ENCODE measurements at places on chromosomes 11 and 22. TPM values are rescaled to one million over a fixed set of nuclear protein-coding genes. Genes with fewer than 3 reads are reported as not detected.

SCGB1A1 gene
- not detected for total RNA-seq

CDC42EP2 gene
- total RNA-seq: 3.4 TPM

TMPRSS6 gene
- total RNA-seq: 9.2 TPM

C11orf97 gene
- not detected for total RNA-seq

OR8D1 gene
- not detected for total RNA-seq

APOBEC3G gene
- 61.4 TPM for total RNA-seq

SLC35E4 gene
- 8.3 TPM for total RNA-seq

POTEH gene
- total RNA-seq: not detected

DNA sequence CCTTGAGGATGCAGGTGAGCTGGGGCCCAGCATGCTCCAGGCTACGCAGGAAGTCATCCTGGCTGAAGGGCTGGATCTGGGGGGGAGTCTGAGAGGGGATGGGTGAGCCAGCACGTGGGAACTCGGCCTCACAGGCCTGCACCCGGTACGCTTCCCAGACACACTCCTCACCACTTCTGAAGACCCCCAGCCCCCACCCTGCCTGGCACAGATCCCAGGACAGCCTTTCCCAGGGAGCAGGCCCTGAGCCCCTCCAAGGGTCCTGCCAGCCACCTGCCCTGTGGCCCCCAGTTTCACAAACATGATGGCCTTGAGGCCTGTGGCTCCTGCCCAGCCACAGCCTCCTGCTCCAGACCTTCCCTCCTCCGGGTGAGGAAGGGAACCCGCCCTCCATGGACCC, 5.6 kb upstream of the PLXNB2 start:
- H3K4me1 ChIP-seq: peaks cover 12% of the 10 kb centered on the region

DNA sequence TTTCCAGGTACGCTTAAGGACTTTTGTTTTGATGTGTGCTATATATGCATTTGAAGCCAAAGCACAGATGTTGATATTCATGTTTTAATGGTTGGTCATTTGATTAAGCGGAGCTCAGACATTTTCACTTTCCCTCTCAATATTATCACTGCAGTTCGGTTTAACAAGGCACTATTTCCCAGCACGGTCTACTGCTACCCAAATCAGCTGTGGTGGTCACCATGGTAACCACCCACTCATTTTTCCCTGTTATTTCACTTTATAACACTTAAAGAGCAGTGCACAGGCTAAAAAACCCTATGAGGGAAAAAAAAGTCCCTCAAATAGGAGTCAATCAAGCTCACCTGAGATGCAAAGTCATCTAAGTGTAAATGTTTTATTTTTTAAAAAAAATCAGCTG, 439.6 kb upstream of the CCDC90B start:
- no peak overlapping the region for H3K4me3 ChIP-seq
- no peaks in the 10 kb centered on the region for H3K4me1 ChIP-seq
- no peaks in the 10 kb centered on the region for H3K36me3 ChIP-seq
- DNase-seq: no peak
- peaks cover 15% of the 10 kb centered on the region for H3K27me3 ChIP-seq

DNA sequence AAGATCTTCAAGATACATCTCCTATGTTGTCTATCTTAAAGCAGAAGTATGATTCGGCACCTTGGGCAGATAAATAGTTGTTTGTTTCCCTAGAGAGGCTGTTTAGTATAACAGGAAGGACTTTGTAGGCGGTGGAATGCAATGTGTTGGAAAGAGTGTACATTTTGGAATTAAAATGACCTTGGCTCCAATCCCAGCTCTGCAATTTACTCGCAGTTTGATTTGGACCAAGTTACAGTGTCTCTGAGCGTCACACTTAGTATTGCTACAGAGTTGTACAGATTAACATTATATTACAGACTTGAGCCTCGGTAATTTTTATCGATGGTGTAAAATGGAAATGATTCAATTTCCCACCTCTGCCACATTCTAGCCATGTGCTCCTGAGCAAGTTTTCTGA, 265.3 kb downstream of the OPCML start:
- H3K36me3 ChIP-seq: no peaks in the 10 kb centered on the region
- no peak overlapping the region for H3K27ac ChIP-seq
- H3K4me3 ChIP-seq: no peak overlapping the region
- no peak for DNase-seq

DNA sequence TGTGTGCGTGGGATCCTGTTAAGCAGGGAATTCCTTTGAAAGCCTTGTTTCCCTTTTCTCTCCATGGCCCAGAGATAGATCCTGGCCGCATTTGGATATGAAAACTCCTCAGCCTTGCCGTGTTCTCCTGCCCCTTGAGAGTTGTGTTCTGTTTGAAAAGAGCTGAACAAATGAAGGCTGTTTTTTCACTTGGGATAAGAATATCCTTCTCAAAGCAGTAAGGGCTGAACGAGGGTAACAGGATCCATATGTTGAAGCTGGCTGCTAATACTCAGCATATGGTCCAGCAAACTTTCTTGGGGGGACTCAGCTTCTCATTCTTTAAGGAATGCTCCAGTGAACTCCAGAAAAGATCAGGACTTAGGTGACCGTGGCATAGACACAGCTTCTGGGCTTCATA, 114.5 kb upstream of the TTC12 start:
- no peak for DNase-seq
- H3K36me3 ChIP-seq: no peaks in the 10 kb centered on the region
- no peak overlapping the region for H3K27ac ChIP-seq
- H3K27me3 ChIP-seq: peaks cover 2% of the 10 kb centered on the region
- no peak overlapping the region for H3K4me3 ChIP-seq
- no peaks in the 10 kb centered on the region for H3K4me1 ChIP-seq

GRCh38 chr22:48112687-48113521, 1350.5 kb downstream of the TBC1D22A start:
- H3K4me1 ChIP-seq: peaks cover 7% of the 10 kb centered on the region
- peaks cover 21% of the 10 kb centered on the region for H3K27me3 ChIP-seq
- H3K4me3 ChIP-seq: no peak overlapping the region
- H3K36me3 ChIP-seq: no peaks in the 10 kb centered on the region
- DNase-seq: no peak
- H3K27ac ChIP-seq: no peak overlapping the region

DNA sequence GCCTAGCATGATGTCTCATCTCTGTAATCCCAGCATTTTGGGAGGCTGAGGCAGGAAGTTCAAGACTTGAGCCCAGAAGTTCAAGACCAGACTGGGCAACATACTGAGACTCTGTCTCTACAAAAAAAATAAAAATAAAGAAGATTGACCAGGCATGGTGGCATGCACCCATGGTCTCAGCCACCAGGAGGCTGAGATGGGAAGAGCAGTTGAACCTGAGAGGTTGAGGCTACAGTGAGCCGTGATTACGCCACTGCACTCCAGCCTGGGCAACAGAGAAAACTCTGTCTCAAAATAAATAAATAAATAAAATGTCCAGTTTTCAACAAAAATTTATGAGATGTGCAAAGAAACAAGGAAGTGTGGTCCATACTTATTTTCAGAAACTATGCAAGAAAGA, 28.3 kb downstream of the EFCAB6 start:
- no peaks in the 10 kb centered on the region for H3K4me1 ChIP-seq
- DNase-seq: no peak
- no peak overlapping the region for H3K27ac ChIP-seq
- H3K36me3 ChIP-seq: no peaks in the 10 kb centered on the region
- peaks cover 3% of the 10 kb centered on the region for H3K27me3 ChIP-seq

DNA sequence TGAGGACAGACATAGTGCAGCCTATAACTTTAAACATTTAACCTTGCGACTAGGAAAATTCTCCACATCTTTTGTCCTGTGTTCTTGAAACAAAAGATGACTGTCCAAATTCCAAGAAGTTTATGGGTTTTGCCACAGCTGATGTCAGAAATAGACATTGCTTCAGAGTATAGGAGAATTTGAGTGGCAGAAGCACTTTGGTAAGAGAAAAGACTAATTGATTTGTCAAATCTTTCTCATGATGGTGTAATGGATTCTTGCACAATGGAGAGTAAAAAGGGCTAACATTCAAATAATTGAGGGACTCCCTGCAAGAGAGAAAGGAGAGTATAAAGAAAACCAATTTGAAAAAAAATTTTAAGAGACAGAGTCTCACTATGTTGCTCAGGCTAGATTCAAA, 25.3 kb downstream of the C11orf58 start:
- peaks cover 11% of the 10 kb centered on the region for H3K36me3 ChIP-seq
- H3K27me3 ChIP-seq: peaks cover 6% of the 10 kb centered on the region
- H3K4me1 ChIP-seq: peaks cover 9% of the 10 kb centered on the region
- no peak for DNase-seq

DNA sequence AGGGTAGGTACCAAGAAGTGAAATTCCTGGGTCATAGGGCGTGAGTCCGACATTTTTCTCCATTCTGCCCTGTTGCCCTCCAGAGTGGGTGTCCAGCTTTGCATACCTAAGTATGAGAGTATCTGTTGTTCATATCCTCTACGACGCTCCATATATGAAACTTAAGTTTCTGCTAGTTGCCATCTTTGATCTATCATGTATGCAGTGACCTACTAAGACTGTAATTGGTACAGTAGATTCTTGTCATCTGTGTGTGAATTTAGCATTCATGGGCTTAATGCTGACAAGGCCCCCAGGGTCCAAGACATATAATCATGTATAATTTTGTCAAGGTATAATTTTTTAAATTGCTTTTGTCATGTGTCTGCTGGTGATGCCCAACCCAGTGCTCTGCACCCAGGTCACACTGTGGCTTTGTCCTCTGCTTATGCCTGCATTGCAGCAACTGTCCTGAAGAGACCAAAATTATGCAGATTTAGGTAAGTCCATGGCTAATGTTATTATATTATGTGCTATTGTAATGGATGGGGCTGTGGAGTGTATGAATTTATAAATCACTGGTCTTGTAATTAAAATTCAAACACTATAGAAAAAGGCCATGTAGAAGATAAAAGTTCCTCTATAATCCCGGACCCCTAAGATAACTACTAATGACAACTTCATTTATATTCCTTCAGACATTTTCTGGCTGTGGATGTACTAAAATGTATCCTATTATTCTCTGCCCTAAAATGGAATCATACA, 12.2 kb downstream of the NEAT1 start:
- H3K4me3 ChIP-seq: no peak overlapping the region
- no peaks in the 10 kb centered on the region for H3K27me3 ChIP-seq
- peaks cover 79% of the 10 kb centered on the region for H3K4me1 ChIP-seq
- H3K36me3 ChIP-seq: peaks cover 78% of the 10 kb centered on the region
- H3K27ac ChIP-seq: peak overlapping the region; percentile 52
- no peak for DNase-seq

DNA sequence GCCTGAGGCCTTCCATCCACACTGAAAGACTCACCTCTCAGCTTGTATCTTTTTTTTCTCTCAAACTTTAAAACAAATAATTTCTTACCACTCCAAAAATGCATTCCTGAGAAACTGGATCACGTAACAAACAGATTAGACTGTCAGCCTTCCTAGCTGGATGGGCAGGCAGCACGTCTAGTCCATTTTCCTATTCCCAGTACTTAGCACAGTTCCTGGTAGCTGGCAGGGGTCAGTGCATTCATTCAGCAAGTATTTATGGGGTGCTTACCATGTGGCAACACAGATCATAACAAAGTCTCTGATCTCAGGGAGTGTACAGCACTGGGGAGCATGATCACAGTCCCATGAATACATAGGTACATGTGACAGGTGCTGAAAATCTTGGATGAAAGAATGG, 89.6 kb downstream of the UBASH3B start:
- peaks cover 2% of the 10 kb centered on the region for H3K27me3 ChIP-seq
- H3K4me3 ChIP-seq: no peak overlapping the region
- peaks cover 44% of the 10 kb centered on the region for H3K4me1 ChIP-seq
- no peak for DNase-seq

DNA sequence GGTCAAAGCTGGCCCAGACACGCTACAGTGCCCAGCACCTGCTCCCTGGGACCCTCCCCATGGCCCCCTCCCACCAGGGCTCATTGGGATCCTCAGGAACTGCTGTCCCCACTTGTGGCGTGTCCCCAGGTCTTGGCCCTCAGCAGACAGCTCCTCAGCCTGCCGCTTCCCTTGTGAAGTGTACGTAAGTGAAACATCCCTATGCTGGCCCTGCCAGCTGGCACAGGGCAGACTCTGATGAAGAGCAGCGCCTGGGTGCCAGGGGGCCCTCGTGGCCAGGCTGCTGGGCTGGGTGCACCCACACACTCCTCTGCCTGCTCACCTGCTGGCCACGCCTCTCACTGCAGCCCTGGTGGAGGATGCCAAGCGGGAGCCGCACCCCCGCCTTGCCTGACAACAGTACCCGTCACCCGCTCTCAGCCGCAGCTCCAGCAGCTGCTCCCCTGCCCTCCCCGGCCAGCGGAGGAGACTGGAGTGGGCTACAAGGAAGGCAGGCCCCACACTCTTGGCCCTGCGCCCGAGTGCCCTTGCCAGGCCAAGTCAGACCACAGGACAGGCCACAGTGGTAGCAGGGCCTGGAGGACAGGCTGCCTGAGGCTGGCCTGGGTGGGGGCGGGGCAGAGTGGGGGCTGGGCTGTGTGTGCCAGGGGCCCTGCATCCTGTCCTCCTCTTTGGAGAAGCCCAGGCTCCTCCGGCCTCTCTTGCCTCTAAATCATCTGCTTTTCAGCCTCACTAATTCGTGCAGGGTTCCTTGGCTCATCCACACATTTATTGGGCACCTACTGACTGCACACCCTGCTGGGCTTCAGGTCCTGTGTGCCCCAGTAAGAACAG, 39.5 kb downstream of the IGF2 start:
- no peak overlapping the region for H3K4me3 ChIP-seq
- no peak overlapping the region for H3K27ac ChIP-seq
- DNase-seq: no peak
- no peaks in the 10 kb centered on the region for H3K27me3 ChIP-seq
- no peaks in the 10 kb centered on the region for H3K36me3 ChIP-seq
- H3K4me1 ChIP-seq: no peaks in the 10 kb centered on the region

DNA sequence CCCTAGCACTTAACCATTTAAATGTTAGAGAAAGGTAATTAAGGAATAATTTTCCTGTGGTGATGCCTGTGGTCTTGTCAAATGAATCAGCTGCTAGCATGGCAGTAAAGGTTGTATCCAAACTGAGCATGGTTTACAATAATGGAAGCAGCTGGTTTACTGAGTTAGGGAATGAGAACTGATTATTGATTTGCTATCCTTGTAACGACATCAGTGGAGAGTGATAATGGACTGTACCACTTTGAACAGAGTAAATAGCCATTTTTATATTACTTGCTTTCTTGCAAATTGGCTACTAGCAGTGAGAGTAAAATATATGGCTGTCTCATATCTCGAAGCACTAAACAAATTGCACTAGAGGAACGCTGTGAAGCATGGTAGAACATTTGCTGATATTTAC, 589.0 kb upstream of the ANO5 start:
- no peak overlapping the region for H3K4me3 ChIP-seq
- H3K27me3 ChIP-seq: no peaks in the 10 kb centered on the region
- H3K36me3 ChIP-seq: no peaks in the 10 kb centered on the region

Data from activated T-helper 2 cell treated with anti-CD3 and anti-CD28 coated beads, Interferon-gamma antibody, Interleukin-2, Interleukin-4, amounts not matched to agents 10 μg/mL and 5 μg/mL and 100 μg/mL, durations not matched to agents 14 hours and 24 hours and 36 hours (primary cell).